ENCODE measurements at places on chromosomes 3 and 15.
A peak's percentile ranks its signal among the peaks of the same experiment; 100 is the strongest.

- DNase-seq = no peak
Observed at GRCh38 chr3:141413801-141414689, 45.7 kb downstream of the ZBTB38 start.

DNA sequence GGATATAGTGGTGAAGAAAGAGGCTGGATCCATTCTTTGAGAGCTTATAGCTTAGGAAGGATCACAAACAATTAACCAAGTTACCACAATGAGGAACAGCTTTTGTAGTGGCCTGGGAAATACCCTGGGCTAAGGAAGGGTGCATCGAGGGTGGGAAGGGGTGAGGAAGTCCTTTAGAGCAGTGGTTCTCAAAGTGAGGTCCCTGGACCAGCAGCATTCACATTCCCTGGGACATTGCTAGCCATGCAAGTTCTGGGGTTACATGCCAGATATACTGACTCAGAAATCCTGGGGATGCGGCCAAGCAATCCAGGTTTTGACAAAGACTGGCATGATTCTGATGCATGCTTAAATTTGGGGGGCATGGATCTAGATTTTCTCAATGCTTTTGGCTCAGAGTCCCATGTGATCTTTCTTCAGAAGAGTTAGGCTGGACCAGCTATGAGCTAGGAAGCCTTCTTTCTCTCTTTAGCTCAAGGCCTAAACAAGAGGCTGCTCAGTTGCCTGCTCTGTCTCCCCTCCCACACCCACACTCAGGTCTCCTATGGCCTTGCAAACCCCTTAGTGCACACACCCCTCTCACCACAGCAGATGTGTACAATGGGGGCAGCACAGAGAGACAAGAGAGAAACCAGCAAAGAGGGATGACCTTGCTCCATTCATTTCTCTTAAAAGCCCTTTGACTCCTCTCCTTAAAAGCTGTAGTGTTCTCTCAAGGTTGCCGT is 1.8 kb upstream of the CCR1 start:
- no peak for DNase-seq

DNA sequence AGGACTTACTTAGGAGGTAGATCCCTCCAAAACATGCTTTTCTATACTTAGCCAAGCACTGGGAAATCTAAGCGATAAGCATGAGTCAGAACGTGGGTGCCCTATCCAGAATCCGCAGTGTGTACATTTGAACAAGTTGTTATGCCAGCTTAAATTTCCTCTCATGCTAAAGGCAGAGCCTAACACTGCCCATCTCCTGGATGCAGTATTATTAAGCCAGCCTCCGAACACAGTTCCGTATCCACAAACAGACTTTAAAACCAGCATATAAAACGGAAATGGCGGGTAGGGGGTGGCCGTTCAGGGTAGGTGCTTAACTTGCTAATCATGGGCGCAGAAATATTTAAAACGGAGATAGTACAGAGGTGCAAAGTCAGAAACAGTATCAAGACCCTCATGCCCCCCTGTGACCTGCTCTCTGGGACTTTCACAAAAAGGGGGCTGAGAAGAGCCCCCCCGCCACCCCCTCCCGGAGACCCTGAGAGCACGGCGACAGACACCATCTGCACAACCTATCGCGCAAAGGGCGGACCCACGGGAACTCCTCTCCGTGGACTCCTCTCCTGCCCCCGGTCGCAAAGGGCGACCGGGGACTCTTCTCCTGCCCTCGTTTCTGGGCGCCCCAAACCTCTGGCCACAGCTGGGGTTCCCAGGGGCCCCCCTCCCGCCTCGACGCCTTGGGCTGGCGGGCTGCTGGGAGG is 889 bp upstream of the LRRIQ4 start:
- DNase-seq = peak; percentile 80

- no peak for DNase-seq
Observed at GRCh38 chr3:132205609-132206008, 111.6 kb upstream of the ACP3 start.

- DNase-seq = peak; percentile 74
Observed at GRCh38 chr3:181239441-181239840, 249.9 kb upstream of the DNAJC19 start.

- DNase-seq = no peak
Observed at GRCh38 chr3:194640829-194641228, 7.6 kb upstream of the TMEM44 start.

DNA sequence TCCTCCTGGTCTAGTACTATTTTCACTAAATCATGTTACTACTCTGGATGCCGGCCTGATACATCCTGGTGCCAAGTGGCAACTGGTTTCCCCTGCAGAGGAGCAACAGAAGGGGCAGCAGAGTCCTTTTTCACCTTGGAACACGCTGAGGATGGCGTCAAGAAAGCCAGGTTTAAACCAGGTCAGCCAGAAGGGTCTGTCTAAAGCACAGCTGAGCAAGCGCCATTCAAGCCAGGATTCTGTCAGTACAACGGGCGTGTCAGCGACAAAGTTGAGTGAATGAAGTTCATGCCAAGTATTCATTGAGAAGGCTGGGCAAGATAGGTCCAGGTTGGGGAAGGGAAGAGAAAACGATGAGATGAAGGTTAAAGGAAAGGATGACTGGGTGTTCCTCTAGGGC is 88.2 kb downstream of the FBN1 start:
- no peak for DNase-seq

GRCh38 chr15:60328852-60329443 is 68.8 kb downstream of the ANXA2 start:
- no peak for DNase-seq

DNA sequence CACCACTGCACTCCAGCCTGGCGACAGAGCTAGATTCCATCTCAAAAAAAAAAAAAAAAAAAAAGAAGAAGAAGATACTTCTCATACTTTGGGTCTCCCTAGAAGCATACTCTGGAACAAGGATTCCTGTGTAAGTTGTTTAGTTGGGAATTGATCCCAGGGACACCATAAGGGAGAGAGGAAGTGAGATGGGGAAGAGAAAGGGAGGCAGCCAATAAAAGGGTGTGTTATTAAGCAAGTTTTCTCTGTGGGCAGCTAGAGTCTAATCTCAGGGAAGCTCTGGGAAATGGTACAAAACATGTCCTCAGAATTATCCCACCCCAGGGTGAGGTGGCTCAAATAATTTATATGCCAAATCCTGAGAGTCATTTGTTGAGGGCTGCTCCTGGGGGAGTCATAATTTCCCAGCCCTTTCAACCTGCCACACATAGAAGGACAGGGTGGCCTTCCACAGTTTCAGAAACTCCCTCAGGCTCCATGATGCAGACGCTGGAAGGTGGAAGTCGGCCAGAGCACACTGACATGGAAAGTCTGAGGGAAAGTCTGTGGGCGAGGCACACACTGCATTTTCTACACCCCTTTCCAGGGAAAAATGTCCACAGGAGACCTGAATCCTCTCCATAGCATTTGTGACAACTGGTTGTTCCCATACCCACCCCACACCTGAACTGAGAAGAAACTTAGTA is 86.4 kb upstream of the SLC4A7 start:
- DNase-seq = no peak

DNA sequence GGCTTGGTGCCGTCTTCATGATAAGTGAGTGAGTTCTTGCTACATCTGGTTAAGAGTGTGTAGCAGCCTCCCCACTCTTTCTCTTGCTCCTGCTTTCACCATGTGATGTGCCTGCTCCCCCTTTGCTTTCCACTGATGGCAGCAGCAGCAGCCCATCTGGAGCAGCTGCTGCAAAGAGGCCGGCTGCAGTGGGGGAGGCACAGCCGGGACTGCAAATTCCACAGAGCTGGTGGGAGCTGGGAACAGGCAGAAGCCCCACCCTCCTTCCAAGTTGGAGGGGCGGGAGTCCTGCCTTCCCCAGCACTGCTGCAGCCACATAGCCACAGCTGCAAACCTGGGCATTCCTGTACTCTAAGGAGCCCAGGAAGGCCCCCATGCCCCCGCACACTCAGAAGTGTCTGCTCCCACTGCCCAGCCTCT is 62.8 kb upstream of the IMPG2 start:
- DNase-seq = no peak

GRCh38 chr3:355622-356021 is 159.1 kb downstream of the CHL1 start:
- DNase-seq = no peak

- DNase-seq = no peak
Observed at GRCh38 chr3:134892326-134892725, 97.3 kb downstream of the EPHB1 start.

DNA sequence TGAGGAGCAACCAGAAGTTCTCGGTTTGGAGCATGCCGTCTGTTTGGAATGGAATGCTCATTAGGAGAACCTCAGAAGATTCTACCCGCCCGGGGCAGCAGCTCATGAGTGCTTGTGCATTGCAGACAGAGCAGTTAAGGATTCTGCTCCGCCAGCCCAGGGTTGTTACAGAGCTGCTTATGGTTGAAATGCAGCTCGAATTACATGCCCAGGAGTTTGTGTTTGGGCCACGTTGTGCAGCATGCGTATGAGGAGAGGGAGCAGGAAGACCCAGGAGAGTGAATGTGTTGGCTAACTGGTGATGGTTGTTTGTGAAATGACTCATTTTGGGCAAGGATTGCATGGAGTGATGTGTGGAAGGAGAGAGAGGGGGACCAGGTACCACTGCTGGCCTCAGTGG is 9.0 kb downstream of the FGD5 start:
- DNase-seq = no peak

DNA sequence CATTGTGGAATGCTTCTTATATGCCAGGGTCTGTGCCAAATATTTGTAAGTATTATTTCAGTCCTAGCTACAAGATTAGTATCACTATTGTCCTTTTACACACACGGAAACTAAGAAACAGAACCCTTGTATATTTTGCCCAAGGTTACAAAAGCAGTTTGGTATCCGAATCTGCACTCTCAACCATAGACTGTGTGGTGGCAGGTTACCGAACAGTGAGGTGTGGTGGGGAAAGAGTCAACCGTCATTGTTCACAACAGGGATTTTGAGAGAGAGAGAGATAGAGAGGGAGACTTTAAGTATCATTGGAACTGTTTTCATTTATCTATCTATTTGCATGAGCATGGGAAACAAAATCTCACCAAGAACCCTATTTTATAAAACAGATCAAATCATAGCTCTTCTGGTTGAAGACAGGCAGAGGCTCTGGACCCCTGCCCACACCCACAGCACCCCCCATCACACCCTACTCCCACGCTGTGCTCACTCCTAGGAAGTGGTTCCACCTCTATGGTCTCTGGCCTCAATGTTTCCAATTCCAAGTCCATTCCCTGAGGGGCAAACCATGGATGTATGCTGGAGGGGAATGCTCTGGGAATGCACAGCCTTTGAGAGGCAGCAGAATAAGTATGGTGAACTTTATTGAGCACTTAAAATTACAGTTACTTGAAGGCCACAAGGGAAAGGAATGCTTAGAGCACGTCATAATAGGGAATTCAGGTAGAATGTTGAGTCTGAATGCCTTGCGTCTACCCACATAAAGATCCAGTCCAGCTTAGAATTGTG is 69.0 kb downstream of the ARHGAP31 start:
- DNase-seq = no peak

DNA sequence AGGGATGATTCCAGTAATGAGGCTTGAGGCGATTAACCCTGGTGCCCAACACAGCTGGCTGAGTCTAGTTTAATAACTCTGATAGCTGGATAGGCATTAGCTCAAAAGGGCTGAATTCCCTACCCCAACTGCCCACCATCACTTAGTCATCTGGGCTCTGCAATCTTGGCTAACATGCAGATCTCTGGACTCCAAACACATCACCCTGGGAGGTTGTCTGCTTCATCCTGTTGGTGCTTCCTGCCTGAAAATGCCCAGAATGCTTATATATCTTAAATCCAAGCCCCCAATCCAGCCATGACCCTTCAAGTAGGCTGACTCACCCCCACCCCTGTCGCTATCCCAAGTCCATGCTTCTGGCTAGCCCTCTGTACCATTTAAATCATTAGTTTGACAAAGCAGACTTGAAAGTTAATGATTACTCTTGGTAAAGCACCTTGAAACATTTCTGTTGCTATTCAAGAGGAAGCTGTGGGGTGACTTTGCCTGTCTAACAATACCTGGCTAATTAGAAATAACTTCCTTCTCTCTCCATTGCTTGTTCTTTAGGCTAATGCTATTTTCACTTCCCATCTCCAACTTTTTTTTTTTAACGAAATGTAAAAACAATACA is 107.0 kb upstream of the RORA start:
- DNase-seq = no peak

DNA sequence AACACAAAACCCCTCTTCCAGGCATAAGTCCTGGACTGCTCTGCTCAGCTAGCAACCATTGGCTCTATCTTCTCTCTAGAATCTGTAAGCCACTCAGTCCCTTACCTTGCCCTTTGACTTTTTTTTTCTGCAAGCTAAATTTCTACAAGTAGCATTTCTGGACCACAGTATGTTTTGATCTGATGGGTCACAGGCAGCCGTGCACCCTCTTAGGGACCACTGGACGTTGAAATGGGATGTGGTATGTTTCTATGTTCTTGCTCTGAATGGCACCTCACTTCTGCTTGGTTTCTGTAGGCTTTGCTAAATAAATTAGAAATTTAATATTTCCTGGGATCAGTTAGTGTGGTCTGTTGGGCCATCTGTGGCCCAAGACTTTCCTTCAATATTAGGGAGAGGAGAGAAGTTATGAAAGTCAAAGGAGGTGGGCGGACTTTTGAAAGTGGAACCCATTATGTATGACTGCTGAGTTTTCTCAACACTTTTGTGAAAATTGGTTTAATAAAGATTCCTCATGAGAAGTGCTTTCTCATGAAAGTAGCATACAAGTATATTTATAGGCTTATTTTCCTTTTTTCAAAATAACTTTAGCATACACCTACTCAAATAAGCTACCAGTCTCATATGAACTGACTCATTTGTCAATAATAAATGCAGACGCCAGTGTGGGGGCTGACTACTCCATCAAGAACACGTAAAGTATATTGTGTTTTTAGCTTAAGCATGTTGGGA is 18.4 kb upstream of the TIPARP start:
- no peak for DNase-seq

GRCh38 chr3:189297932-189298331 is 126.2 kb downstream of the TPRG1 start:
- no peak for DNase-seq

GRCh38 chr3:11053926-11054503 is 61.5 kb downstream of the SLC6A1 start:
- DNase-seq = no peak

- no peak for DNase-seq
Observed at GRCh38 chr3:150960708-150961684, 11.5 kb downstream of the CLRN1 start.

DNA sequence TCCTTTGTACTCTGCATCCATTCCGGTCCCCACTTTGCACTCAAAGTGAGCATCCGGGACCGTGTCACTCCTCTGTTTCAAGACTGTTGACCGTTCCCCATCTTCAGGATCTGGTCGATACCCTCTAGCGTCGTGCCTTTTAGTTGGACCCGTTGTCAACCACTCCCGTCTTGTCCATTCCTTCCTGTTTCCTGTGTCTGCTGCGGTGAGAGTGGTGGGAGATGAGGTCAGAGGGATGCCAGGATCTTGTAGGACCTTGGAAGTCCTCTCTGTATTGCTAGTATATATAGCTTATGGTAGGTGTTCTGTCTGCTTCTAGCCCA is 624 bp downstream of the BRK1 start:
- DNase-seq = no peak

DNA sequence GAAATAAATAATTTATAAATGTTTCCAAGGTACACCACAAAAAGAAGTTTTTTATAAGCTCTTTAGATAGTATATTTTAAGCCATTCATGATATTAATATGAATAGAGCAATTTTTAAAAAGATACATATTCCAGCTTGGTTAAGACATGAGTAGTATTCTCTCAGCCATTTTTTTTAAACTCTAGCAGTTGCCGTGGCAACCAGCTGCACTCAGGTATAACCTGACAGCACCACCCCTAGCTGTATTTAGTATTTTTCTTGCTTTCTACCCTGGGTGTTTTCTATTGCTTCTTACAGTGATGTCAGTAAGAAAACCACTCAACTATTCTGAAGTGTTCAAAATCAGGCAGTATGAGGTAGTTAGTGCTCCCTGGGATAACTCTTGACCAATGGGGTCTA is 496.3 kb upstream of the CNTN3 start:
- DNase-seq = no peak

- no peak for DNase-seq
Observed at GRCh38 chr15:97858296-97858695, 102.2 kb upstream of the ARRDC4 start.
